ENCODE measurements at places on chromosomes 13 and 19.
A peak's percentile ranks its signal among the peaks of the same experiment; 100 is the strongest.

DNA sequence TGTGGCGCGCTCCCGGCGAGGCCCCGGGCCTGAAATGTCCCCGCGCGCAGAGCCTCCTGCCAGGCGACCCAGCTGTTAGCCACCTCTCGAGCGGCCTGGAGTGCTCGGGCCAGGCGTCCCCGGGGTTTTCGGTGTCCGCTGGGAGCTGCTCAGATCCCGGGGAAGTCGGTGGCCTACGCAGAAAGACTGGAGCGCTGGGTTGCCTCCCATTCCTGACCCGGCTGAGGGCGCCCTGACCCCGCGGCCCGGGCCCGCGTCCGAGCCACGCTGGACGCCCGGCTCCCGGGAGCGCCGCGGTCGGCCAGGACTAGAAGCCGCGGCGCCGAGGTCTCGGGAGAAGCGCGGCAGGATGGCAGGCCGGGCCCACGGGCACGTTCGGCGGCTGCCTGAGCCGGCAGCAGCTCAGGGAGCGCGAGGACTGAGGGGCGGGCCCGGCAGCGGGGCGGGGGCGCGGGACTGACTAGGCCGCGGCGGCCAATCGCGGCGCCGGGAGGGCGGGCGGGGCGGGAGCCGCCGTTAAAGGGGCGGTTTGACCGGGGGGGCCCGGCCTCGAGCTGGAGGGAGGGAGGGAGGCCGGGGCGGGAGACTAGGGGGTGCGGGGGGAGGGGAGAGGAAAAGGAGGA is 1.3 kb upstream of the ZIC2 start:
- peak; percentile 78 for DNase-seq

DNA sequence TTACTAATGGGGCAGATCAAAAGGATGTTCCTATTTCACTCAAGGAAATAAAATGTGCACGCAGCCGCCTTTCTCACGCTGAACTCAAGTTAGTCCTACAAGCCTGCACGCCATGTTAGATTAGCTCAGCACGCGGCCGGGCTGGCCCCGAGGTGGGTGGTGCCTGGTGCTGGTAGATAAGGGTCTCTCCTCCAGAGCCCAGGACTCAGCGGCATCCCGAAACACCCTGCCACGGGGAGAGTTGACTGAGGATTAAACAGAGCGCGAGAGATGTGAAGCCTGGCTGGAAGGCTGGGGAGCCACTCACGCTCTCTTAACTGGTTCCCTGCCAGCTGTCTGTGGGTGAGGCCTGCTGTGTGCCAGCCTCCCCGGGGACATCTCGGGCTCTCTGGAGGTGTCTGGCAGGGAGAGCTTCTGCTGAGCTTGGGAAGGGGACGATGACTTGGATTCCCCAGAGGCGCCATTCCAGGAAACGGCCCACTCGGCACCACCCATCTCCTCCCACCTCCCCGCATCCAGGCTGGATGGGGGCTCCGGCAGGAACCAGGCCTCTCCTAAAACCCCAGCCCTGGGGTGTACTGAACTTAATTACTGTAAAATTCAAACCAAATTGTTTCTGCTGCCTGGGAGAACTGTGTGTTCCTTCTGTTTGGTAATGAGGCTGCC is 122.2 kb downstream of the KDM4B start:
- peak; percentile 95 for DNase-seq

DNA sequence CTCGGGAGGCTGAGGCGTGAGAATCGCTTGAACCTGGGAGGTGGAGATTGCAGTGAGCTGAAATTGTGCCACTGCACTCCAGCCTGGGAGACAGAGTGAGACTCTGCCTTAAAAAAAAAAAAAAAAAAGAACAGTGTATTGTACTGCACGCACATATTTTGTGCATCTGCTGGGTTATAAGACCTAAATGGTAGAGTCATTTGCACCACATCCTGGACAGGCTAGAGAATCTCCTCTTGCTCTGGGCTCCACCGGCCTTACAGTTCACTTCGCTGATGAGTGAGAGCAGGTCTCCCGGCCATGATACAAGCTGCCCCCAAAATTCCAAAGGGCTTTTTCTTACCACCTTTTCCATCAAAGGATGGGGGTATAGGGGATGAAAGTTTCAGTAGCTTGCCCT is 7.2 kb upstream of the SAE1 start:
- DNase-seq = no peak

DNA sequence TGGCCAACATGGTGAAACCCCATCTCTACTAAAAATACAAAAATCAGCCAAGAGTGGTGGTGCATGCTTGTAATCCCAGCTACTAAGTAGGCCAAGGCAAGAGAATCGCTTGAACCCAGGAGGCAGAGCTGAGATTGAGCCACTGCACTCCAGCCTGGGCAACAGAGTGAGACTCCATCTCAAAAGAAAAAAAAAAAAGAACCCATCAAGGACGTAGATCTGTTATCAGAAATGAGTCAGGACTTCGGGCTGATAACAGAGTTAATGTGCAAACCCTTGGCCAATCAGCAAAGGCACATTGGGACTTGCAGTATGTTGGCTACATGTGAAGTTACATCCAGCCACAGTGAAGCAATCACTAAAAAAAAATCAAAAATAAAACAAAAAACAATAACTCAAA is 4.8 kb upstream of the LGALS7B start:
- DNase-seq = peak; percentile 59

DNA sequence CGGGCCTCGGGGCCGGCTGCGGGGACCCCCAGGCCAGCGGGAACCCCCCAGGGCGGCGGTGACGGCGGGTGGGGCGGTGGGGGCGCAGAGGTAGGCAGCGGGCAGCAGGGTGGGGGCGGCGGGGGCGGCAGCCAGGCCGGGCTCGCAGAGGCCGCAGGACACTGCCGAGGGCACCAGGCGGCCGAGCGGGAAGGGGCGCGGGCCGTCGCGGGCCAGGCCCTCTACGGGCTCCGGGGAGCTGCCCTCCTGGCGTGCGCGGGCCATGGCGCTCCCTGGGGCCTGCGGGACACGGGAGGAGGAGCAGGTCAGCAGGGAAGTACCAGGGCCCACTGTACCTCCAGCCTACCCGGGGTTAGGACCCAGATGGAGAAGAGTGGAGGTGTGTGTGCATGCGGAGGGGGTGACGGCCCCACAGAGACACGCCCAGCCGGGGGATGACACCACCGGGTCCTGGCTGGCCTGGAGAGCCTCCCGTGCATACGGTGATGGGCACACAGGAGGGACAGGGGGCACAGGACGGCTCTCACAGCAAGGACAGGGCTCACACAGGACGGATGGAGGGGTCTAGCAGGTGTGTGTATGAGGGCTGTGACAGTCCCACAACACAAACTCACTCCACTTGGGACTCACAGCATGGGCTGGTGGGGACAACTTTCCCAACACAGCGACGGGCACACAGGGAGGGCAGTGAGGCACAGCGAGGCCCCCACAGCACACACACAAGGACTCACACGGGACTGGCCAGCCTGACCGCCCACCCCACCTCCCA is 2.6 kb downstream of the BBC3 start:
- DNase-seq = peak; percentile 74

DNA sequence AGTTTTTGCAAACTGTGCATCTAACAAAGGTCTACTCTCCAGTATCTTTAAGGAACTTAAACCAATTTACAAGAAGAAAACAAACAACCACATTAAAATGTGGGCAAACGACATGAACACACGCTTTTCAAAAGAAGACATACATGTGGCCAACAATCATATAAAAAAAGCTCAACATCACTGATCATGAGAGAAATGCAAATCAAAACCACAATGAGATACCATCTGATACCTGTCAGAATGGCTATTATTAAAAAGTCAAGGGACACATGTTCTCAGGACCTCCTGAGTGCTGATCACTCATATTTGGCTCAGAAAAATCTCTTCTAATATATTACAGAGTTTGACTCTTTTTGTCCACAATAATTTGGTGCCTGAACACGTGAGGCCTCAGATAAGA is 14.2 kb upstream of the LILRB1 start:
- no peak for DNase-seq

Data from hematopoietic multipotent progenitor cell treated with erythropoietin and hydrocortisone succinate and interleukin-3 and kit ligand, for 6 days (in vitro differentiated cells).